ENCODE measurements at places on chromosomes 11 and 22.
A peak's percentile ranks its signal among the peaks of the same experiment; 100 is the strongest.

GRCh38 chr22:23137468-23137867, 4.3 kb downstream of the RSPH14 start:
- no peak for DNase-seq

DNA sequence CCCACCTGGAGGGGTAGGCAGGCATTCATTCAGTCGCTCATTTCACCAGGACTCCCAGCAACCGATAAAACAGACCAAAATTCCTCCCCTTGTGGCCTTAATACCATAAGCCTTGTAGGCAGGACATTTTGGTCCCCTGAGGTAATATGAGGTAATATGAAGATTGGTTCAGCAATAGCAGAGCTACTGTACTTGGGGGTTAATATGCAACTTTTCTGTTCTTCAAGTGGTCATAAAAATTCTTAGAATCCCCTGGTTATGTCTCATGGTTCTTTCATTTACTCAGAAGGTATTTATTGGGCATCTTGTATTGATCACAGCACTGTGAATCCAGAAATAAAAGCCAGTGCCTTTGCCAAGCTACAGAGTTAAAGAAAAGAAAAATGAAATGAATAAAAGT, 29.8 kb downstream of the SHISA8 start:
- no peak for DNase-seq

GRCh38 chr11:88102598-88102934, 72.7 kb downstream of the RAB38 start:
- DNase-seq: no peak

- peak; percentile 9 for DNase-seq
Observed at GRCh38 chr22:45159652-45160462, 3.9 kb upstream of the NUP50 start.

GRCh38 chr11:122140500-122140899, 24.5 kb upstream of the BLID start:
- no peak for DNase-seq

GRCh38 chr11:85772695-85773094, 38.2 kb downstream of the SYTL2 start:
- no peak for DNase-seq

DNA sequence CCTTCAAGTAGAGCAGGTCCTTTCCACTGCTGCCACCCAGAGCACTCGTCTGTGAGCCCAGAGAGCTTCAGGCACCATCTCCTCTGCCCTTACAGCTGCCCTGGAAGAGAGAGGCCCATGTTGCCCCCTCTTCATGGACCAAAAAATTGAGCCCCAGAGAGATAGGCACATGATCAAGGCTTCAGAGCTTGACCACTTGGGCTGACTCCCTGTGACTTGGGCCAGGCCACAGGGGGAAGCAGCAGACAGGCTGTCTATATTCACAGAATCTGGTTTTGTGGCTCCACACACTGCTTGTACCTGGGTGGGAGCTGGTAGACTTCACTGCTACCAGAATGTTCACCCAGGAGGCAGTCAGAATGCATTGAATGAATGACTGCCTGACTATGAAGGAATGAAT, 58.2 kb downstream of the SMIM38 start:
- DNase-seq: no peak

DNA sequence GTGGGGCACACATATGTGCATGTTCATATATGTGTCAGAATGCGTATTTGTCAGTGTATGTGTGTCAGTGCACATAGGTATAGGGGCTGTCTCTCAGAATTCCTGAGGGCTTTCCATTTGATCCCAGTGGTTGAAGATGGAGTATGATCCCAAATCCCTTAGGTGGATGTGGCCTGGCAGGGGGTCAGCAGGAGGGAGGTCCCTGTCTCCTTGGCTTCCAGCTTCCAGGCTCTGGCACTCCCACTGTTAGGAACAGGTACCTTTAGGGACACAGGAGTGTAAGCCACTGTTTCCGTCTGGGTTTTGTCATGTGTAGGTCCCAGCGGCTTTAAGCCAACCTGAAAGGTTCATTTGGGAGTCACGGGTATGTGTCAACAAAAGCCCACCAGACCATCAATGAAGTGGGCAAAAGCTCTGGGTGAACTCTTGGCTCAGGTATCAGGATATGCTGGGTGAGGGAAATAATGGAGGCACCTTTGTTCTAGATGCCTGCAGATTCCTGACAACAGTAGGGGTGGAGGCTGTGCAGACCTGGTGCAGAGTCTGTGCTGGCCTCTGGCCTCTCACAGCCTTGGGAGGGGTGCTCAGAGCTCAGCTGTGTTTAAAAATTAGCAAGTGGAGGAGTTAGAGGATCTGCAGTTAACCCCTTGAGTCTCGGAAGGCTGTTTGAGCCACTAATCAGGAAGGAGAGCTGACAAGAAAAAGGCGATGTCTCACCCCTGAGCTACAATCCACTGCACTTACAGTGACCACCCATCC, 9.0 kb downstream of the KCNQ1OT1 start:
- DNase-seq: no peak

- no peak for DNase-seq
Observed at GRCh38 chr22:30552719-30553118, 6.2 kb upstream of the SEC14L6 start.

GRCh38 chr22:45344334-45344733, 34.6 kb downstream of the FAM118A start:
- DNase-seq: no peak

GRCh38 chr11:73374151-73374550, 2.0 kb upstream of the RELT start:
- no peak for DNase-seq

GRCh38 chr22:22201185-22201929, 43.2 kb upstream of the VPREB1 start:
- peak; percentile 46 for DNase-seq

GRCh38 chr22:50165436-50166123, 5.0 kb upstream of the PANX2 start:
- no peak for DNase-seq

GRCh38 chr11:117618982-117619355, 178.0 kb downstream of the DSCAML1 start:
- no peak for DNase-seq

DNA sequence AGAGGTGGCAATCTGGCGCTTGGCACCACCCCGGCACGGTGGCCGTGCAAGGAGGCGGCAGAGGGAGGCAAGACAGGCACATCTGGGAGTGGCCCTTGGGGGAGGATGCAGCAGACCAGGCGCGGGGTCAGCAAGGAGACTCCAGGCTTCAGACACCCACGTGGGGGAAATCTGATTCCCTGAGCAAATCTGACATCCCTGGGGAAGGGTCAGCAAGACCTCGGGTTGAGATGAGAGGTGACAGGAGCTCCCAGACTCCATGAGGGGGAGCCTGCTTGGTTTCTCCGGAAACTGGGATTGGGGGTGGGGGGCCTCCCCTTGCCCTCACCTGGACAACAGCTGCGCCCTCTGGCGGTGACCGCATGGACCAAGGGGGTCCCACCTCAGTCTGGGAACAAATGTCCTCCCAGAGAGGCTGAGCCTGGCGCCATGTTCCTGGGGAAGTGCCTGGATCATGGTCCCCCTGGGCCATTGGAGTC, 4.0 kb upstream of the RCOR2 start:
- DNase-seq: no peak

DNA sequence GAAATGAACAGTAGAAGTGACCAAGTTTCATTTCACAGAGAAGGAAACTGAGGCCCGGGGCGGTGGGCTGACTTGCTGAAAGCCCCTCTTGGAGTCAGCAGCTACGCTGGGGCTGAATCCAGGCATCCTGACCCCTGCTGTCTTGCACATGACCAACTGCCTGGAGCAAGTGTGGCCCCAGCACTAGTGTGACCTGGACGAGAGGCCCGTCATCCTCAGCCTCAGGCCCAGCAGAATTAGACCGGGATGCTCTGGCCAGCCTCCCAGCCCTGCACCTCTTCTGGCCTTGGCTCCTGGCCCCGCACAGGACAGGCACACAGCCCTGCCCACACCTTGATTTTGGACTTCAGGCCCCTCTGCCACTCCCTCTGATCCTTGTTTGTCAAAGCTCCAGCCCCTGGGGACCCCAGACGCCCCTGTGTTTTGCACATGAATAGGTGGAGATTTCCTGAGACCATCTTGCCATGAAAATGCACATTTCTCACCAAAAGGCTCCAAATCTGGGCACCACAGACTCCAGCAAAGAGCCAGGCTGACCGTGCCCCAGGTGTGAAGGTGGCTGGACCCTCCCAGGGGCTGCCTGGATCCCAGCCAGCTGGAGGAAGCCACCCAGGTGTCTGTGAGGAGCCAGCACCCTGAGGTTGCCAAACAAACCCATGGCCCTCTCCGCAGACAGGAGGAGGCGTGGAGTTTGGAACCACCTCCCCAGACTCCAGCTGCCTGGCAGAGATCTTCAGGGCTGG, 24.9 kb downstream of the FGF4 start:
- no peak for DNase-seq

DNA sequence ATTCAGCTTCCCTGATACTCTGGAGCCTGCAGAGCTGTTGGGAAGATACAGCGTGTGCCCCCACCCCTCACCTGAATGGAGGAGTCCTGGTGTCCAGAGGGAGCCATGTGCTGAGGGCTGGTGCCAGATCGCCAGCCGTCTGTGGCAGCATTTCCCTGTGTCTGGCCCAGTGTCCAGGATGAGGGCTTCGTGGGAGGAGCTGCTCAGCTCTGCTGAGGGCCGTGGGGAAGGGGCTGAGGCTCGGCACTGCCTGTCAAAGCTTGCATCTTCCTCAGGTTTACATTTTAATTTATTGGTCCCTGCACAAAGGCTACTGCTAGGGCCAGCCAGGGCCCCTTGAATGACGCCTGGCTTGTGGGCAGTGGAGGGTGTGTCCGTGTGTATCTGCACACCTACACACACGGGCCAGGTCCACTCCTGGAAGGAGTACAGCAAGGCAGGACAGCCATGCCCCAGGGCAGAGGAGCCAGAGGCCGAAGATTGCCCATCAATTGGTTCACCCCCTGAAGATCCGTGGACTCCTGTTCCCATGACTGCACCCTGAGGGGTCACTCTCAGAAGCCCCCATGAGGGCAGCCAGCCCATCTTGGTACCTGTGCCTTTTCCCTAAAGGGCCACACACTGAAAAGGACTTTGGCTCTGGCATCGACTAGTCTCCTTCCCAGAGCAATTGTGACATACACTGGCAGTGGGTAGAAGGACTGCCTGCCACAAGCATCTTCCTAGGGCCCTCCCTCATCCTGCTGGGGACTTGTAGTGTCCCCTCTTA, 107.7 kb upstream of the PARVA start:
- DNase-seq: no peak

- DNase-seq: no peak
Observed at GRCh38 chr22:30933457-30933856, 35.1 kb downstream of the MORC2 start.

GRCh38 chr11:128724891-128725611, 31.2 kb downstream of the FLI1 start:
- no peak for DNase-seq

DNA sequence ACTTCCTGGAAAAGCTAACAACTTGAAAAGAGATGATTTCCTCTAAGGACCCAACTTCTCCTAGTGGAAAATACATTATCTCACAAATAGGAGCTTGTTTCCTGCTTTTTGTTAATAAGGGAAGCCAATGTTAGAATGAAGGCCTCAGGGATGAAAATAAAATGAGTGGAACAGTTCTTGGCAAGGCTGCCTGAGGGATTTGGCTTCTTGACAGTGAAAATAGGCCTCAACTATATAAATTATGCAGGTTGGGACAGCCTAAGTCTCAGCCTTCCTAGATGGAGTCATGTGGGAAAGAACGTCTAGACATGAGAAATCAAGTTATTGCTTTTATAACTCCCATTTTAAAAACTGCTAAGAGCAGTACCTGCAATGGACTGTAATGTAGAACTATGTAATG, 92.8 kb upstream of the FIBIN start:
- no peak for DNase-seq

- DNase-seq: no peak
Observed at GRCh38 chr11:134521452-134522289, 109.6 kb upstream of the B3GAT1 start.

DNA sequence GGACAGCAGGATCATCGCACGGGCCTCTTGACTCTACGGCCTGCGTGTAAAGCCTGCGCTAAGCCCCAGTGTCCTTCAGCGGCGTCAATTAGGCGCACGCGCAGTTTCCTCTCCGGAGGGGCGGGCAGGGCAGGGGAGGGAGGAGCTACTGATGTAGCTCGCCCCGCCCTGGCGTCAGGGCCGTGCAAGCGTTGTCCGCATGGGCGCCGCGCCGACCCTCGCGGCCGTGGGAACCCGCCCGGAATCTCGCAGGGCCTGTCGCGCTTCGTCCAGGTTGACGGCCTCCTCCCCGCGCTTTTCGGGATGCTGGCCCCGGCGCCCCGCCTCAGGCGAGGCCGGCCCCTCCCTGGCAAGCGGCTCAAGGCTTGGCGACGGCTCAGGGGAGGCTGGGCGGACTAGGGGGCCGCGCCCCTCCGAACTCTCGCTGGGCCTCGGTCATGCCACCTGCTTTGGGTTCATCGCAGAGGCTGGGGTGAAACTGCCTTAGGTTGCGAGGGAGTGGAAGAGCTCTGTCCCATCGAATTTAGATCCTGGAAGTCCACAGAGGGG, 61.1 kb downstream of the ST3GAL4 start:
- DNase-seq: no peak

- no peak for DNase-seq
Observed at GRCh38 chr22:40741116-40741515, 61.8 kb downstream of the MCHR1 start.

DNA sequence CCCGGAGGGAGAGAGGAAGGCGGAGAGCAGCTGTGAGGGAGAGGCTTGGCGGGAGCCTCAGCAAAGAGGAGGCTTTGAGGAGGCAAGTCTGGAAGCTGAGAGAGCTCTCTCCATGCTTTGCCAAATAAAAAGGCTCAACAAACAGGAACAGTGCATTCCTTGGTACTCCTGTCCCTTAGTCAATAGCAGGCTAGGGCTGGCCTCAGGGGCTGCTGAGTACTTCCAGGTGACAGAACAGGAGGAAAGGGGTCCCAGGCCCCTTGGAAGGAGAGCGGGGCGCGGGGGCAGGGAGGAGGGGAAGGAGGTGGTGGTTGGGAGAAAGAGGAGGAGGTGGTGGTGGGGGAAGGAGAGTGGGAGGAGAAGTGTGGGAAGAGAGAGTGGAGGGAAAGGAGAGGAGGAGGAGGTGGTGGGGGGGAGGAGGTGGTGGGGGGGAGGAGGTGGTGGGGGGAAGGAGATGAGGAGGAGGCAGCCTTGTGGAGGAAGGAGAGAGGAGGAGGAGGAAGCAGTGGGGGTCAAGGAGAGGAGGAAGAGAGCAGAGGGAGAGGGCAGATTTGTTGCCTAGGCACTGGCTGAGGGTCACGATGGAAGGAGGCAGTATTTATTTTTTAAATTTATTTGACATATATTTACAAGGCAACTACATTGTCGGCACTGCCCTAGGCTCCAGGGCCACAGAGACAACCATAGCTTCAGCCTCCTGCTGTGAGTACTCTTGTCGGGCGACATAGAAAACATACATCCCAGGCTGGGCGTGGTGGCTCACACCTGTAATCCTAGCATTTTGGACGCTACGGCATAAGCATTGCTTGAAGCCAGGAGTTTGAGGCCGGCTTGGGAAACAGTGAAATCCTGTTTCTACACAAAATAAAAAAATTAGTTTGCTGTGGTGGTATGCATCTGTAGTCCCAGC, 74.2 kb upstream of the ZBED5 start:
- no peak for DNase-seq

Data from Kasumi-1 (cell line).